ENCODE measurements at places on chromosomes 6 and 20. TPM values are rescaled to one million over a fixed set of nuclear protein-coding genes. Genes with fewer than 3 reads are reported as not detected.

GRCh38 chr6:40112350-40112749 is 178.1 kb upstream of the MOCS1 start:
- no peaks in the 10 kb centered on the region for H3K27me3 ChIP-seq
- no peak overlapping the region for H3K27ac ChIP-seq
- no peaks in the 10 kb centered on the region for H3K4me1 ChIP-seq
- no peaks in the 10 kb centered on the region for H3K36me3 ChIP-seq
- H3K4me3 ChIP-seq = no peak overlapping the region

The CNBD2 gene
- 11.7 TPM for total RNA-seq

The EGFL8 gene
- total RNA-seq = 9.7 TPM

- peaks cover 3% of the 10 kb centered on the region for H3K36me3 ChIP-seq
- DNase-seq = no peak
- no peaks in the 10 kb centered on the region for H3K27me3 ChIP-seq
- no peak overlapping the region for H3K27ac ChIP-seq
Measured at GRCh38 chr6:145891565-145891964, 72.6 kb downstream of the SHPRH start.

All from T-helper 17 cell (primary cell).